Activated T-cell treated with anti-CD3 and anti-CD28 coated beads for 24 hours (primary cell): ENCODE measurements at places on chromosomes 16 and 17.

DNA sequence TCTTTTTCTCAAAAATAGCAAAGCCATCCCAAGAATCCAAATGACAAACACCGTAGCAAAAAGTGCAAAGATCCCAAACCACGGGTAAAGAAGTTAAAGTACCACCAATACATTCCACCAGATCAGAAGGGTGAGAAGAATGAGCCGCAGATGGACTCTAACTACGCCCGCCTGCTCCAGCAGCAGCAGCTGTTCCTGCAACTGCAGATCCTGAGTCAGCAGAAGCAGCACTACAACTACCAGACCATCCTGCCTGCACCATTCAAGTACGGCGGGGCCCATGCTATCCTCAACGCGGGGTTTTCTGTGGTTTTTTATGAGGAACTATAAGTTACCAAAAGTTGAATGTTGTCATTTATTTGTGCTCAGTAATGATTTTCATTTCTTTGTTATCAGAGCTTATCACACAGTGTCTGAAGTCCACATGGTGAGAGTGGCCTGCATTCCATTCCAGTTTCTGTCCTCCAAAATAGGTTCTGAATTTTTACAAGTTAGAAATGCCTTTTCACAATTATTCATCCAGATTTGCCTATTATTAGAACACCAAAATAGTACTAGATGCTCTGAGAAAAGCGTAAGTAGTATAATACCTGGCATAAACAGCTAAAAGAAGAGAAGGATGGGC is 169.2 kb downstream of the MRTFB start:
- no peak for DNase-seq

GRCh38 chr16:78246559-78246958 is 147.1 kb downstream of the WWOX start:
- no peak for DNase-seq

DNA sequence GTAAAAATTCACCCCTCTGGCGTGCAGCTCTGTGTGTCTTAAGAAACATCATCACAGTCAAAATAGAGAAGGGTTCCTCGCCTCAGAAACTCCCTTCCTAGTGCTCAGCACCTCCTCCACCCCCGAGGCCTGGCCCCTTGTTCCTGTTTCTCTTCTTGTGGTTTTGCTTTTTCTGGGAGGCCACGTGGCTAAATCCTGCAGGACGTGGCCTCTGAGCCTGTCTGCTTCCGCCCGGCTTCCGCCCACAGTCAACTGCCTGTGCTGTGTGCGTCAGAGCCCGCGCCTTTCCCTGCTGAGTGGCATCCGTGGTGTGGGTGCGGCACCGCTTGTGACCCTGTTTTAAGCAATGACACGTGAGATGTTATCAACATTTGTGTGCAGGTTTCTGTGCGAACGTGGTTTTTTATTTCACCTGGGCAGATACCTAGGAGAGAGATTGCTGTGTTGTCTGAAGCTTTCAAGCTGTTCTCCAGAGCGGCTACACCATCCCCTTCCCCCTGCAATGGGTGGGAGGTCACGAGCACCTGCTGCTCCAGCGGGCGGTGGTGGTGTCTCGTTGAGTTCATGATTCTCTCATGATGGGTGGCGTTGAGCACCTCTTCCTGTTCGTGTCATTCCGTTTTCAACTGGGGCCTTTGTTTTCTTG is 21.7 kb downstream of the ACSF3 start:
- peak; percentile 77 for DNase-seq

DNA sequence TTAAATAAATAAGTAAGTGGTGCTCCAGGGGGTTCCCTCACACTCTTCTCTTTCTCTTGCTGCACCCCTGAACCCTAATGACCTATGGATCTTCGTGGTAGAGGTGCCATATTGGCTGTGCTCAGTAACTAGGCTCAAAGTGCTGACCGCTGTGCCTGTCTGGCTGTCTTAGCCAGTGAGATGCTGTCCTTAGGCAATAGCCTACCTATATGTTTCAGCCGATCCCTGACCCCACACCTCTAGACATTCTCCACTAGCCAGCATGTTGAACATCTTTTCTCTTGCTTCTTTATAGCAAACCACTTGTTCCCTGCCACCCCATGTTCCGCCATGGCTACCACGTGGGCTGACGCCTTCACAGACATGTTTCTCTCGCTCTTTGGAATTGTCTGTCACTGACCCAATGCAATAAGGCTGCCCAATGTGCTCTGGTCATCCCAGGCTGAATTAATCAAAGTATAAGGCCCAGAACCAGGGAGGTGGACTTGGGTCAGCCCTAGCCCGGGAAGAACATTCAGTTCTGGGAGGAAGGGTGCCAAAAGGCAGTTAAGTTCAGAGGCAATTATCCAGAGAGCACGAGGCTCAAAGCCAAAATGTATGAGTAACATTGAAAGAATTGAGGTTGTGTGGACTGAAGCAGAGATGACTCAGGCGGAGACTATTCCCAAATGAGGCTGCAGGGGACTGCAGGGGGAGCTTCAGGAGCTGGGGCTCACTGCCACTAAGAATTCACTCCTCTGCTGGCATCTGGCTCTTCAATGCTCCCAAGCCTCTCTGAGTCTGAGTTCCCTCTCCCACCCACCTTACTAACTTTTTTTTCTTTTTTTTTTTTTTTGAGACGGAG is 28.7 kb upstream of the TNRC6A start:
- no peak for DNase-seq

- no peak for DNase-seq
Measured at GRCh38 chr17:6660805-6661463, 9.4 kb downstream of the C17orf100 start.

GRCh38 chr16:67882374-67883145 is 2.1 kb upstream of the NRN1L start:
- no peak for DNase-seq

- DNase-seq, result no peak
Measured at GRCh38 chr17:50634915-50635731, 442 bp downstream of the ABCC3 start.

DNA sequence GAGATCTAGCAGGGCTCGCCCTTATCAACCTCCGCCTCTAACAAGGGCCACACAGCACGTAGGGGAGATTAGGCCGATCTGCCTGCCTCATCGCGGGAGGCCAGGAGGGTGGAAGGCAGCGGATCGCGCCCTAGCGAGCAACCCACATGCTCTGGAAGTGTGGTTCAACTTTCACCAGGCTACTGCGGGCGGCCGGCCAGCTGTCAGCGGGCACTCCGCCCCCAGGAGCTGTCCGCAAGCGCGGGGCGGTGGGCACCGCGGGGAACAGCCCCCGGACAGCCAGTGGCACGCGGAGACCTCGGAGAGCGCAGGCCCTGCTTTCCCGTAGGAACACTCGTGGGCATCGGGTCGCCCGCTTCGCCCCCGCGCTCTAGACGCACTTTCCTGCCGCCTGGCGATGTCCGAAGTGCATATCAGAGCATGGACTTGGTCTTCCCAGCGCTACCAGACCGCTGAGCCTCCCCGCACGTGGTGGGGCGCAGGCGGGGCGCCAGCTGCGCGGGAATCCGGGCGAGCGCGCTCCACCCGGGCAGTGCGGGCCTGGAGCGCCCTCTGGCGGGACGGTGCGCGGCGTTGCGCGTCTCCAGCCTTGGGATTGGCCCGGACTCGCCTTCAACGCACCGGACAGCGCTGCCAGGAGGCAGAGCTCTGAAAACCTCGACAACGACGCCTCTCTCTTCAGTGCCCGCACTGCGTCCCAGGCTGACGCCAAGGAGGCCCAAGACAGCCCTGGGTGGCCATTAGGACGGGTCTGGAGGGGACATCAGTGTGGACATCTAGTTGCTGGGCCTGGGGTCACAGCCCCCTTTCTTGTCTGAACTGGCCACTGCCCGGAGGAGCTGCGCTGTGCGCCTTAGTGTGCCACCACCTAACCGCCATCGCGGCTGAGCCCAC is 3.6 kb upstream of the ZNHIT3 start:
- peak; percentile 77 for DNase-seq

DNA sequence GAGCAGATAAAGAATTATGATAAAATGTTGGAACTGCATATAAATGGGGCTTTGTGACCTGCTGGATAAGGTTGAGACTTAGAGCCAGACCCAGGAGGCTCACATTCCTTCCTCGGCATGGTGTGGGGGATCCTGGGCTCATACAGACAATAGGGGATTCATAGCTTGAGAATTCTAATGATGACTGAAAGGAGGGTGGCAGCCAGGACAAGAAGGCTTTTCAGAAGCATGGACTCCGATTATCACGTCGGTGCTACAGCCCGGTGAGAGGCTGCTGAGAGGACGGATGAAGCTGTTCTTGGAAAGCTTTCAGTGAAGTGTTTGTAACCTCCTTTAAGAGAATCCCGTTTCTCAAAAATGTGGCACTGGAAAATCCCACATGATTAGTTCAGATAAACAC is 167.2 kb downstream of the ANKFN1 start:
- DNase-seq, result no peak

DNA sequence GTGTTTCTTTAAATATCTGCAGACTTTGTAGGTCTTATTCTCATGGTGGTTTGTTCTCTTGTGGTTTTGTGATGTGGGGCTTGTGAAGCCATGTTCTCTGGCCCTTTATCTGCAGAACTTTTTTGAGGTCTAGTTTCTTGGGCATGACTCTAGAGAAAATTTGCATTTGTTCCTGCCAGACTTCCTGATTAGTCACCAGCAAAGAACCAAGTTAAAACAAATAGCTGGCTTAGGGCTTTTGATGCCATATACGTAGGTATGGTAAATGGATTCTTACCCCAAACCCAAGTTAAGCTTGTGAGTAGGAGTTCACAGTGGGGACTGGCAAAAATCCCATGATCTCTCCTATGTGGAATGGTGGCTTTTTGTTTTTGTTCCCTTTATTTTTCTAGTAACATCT is 68.7 kb upstream of the IRX3 start:
- no peak for DNase-seq

DNA sequence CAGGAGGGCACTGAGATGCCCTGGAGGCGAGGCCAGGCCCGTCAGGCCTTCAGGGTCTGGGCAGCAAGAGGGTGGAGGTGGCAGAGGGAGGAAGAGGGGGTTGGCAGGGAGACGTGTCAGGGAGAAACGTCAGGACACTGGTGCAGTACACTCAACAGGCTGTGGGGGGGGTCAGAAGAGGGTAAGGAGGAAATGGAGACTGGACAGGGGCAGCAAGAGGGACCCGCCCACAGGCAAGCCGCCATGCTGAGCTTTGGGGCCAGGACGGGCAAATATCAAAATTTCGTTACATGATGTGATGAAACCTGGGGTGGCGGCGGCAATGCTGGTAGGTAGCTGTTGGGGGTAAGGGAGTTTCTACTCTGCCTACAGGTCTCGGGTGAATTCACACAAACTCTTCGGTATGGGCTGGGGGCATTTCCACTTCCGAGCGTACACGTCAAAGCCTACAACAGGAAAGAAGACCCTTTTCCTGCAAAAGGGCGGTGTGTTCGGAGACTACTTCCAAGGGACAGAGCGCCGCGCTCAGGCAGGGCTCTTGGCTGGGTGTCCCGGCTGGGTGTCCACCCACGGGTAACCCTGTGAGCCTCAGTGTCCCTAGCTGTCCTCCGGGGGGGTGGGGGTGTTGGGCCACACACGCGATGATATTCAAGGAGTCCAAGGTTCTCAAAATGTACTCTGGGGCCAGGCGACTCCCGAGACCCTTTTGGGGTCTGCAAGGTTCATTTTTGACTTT is 43.3 kb upstream of the ATP2A3 start:
- DNase-seq, result no peak

GRCh38 chr17:28675980-28676379 is 14.0 kb downstream of the SUPT6H start:
- no peak for DNase-seq

DNA sequence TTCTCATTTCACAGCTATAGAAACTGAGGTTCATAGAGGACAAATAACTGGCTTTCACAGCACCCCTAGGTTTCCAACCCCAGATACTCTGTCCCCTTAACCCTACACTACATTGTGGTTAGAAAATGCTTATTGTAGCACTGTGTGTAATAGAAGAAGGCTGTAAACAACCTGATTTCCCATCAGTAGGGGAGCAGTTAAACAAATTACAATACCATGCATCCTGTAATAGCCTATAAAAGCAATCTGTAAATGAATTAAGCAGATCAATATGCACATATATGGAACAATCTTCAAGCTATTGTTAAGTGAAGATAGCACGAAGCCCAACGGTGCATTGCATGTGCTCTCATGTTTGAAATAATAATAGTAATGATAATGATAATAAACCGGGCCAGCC is 39.2 kb upstream of the XPO6 start:
- DNase-seq, result no peak

DNA sequence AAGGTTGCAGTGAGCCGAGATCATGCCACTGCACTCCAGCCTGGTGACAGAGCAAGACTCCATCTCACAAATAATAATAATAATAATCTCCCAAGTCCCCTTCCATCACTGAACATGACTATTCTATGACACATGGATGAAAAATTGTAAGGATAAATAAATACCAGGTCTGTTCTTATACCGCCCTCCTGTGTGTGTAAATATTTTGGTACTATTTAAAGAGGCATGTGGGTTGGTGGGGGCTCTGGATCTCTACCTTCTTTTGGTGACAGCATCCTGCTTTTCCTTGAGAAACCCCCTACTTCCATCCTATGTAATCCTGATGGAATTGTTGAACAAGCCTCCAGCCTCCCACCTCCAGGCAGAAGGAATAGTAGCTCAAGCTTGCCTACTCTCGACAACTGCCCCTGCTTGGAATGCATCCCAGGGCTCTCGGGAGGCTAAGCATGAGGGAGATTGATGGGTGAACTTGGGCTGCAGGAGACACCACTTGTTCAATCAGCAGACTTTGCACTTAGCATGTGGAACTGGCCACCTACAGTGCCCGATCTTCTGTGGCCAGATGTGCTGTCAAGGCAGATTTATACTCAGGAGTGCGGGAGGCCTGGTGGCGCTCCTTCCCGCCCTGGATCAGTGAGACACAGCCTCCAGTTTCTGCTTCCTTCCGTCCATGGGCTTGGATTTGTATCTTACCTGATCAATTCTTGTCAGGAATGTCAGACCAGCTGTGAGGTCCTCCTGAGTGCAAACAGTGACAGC is 287.4 kb downstream of the SLC39A11 start:
- DNase-seq, result no peak

GRCh38 chr16:52529226-52529625 is 17.7 kb downstream of the TOX3 start:
- DNase-seq, result no peak

DNA sequence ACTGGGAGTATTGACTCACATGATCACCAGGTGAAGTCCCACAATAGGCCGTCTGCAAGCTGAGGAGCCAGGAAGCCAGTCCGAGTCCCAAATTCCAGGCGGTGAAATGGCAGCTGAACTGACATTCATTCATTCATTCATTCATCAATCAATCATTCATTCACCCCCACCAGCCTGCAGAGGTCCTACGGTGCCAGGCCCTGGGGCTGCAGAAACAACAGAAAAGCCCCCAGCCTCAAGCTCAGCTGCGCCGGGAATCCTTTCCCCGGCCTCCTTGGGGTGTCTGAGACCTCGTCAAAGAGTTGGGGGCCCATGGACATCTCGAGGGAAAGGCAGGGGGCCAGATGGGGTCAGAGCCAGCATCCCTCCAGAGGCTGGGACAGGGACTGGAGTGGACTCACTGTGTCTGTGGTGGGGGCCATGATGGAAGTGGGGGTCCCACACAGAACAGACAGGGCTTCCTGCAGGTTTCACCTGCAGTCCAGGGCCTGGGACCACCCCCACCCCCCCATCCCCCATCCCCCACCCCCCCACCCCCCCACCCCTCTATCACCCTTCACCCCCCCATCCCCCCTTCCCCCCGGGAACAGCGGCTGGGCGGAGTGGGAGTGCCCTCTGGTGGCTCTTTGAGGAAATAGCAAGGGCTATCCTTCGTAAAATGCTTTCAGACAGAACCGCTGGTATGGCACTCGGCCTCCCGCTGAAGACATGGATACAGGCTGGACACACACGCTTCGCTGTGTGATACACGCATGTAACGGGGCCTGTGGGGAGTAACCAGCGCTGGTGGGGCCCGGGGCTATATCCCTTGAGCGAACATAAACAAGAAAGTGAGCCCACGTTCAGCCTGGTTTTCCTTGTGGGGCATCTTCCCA is 8.5 kb upstream of the ZC3H18 start:
- DNase-seq, result peak; percentile 40

- DNase-seq, result no peak
Measured at GRCh38 chr16:50842589-50842988, 100.7 kb downstream of the CYLD start.
